Activated CD8-positive, alpha-beta memory T cell treated with anti-CD3 and anti-CD28 coated beads for 24 hours (primary cell): ENCODE measurements at places on chromosomes 5 and 9.

DNA sequence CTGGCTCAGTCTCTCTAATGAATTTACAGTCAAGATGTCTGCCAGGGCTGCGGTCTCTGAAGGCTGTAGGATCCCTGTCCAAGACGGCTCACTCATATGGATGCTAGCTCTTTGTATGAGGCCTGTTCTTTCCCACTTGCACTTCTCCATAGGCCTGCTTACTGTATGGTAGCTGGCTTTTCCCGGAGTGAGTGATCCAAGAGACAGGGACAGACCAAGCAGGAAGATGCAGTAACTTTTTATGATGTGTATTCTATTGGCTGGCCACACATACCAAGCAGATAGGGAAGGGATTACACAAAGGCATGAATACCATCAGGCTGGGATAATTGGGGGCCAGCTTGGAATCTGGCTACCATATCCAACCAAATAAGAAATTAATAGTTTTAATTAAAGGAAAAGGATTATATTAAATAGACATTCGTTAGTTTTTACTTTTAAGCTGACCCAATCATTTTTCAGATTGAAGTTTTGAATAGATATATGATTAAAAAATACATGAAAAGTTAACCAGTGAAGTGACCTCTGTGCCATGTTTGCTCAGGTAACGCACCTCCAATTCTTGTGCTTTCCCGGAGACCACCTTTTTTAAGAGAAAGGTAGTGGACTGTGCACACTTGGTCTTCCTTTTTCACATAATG, 20.6 kb downstream of the NSD1 start:
- peak; percentile 26 for DNase-seq

- DNase-seq, result peak; percentile 58
Observed at GRCh38 chr9:113622600-113623400, 159.3 kb downstream of the RGS3 start.

DNA sequence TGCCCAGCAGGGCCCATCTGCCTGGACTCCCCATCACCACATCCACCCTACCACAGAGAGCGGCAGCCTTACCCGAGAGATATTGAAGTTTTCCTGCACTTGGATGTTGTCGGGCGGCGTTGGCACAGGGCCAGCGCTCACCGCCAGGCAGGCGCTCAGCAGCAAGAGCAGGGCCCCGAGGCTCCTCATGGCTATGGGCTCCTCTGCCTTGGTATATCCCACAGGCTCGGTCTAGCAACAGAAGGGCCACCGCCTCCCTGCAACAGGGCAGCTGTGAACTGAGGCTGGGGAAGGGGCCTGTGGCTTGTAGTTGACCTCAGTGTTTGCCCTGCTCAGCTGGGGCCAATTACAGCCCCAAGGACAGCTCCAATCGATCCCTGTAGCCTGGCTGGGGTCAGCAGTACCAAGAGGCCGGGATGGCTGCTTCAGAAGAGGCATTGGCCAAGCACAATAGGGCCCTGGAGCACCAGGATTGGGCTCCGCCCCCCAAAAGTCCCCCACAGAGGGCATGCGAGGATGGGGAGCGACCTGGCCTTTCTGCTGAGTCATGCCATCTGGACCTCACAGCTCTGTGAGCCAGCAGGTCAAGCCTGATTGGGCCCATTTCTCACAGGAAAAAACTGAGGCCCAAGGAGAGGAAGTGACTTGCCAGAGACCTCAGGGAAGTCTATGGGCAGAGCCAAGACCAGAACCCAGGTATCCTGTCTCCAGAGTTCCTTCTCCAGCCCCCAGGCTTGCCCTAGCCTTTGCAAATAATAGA, at the start of gene AMBP:
TSS of gene AMBP (minus strand) at position 280 of the 760 bp plus-strand sequence. CDS start at position 189, 91 bp downstream.
- no peak for DNase-seq

- DNase-seq, result no peak
Observed at GRCh38 chr5:79464695-79465332, 49.1 kb downstream of the HOMER1 start.

DNA sequence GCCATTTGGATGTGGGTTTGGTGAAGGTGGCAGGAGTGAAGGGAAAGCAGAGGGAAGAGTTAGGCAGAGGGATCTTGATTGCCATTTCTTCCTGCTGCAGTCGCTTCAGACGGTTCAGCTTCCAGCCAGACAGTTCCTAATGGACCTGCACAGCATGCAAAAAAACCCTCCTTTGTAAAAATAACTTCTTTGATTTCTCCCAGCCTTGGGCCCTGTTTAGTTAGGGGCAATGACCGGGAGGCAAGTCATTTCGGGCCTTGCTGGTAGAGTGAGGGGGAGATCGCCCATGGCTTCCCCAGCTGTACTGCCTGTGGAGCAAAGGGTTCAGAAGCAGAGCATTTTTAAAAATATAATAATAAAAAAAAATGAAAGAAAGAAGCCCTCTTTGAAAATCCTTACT, 67.2 kb upstream of the TLE1 start:
- no peak for DNase-seq

DNA sequence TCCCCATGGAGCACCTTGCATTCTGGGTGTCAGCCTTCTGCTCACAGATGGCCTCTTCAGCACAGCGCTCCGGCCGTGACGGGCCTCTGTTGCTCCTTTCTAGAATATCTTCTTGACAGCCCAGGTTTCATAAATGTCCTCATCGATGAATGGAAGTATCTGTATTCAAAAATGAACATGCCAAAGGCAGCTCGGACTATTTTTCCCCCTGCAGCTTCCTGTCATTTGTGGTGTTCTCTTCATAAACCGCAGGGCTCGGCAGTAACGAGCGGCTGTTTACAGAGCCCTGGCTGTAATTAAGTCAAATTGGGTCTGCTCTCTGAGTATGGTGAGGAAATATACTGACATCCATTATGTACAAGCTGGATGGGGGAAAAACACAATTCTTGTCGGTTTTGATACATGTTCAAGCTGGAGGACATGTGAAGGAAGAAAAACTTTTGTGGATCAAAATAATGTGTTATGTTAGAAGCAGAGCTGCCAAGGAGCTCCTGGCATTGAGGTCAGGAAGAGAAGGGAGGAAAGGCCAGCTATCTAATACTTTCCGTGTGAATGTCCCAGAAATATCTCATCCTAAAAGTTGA, 154.1 kb upstream of the CD180 start:
- no peak for DNase-seq

DNA sequence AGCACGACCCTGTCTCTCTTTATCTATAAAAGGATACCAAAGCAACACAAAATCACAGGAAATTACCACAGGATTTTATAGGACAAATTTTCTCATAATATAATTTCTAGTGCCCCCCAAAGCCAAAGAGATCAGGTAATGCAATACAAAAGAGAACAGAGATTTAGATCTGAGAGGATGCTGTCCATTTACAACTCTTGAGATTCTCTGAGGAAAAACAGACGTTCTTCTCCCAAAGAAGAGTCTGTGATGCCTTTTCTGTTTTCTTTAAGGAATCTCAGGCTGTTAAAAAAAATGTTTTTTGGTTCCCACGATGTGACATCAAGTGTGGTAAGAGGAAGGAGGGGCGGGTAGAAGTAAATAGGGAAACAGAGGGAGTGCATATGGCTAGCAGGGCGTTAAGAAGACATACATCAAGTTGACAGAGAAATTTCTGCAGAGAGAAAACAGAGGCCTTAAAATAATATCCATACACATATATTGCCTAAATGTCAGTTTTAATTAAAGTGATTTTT, 274.7 kb downstream of the YTHDC2 start:
- DNase-seq, result no peak

GRCh38 chr5:33934176-33934575, 2.0 kb upstream of the RXFP3 start:
- DNase-seq, result no peak

GRCh38 chr5:1751026-1751863, 48.4 kb downstream of the MRPL36 start:
- DNase-seq, result no peak

GRCh38 chr9:76984486-76984885, 35.0 kb upstream of the FOXB2 start:
- DNase-seq, result no peak

- DNase-seq, result no peak
Observed at GRCh38 chr9:17402309-17402708, 176.6 kb upstream of the SH3GL2 start.

- DNase-seq, result no peak
Observed at GRCh38 chr5:76305775-76306174, 97.3 kb upstream of the IQGAP2 start.

DNA sequence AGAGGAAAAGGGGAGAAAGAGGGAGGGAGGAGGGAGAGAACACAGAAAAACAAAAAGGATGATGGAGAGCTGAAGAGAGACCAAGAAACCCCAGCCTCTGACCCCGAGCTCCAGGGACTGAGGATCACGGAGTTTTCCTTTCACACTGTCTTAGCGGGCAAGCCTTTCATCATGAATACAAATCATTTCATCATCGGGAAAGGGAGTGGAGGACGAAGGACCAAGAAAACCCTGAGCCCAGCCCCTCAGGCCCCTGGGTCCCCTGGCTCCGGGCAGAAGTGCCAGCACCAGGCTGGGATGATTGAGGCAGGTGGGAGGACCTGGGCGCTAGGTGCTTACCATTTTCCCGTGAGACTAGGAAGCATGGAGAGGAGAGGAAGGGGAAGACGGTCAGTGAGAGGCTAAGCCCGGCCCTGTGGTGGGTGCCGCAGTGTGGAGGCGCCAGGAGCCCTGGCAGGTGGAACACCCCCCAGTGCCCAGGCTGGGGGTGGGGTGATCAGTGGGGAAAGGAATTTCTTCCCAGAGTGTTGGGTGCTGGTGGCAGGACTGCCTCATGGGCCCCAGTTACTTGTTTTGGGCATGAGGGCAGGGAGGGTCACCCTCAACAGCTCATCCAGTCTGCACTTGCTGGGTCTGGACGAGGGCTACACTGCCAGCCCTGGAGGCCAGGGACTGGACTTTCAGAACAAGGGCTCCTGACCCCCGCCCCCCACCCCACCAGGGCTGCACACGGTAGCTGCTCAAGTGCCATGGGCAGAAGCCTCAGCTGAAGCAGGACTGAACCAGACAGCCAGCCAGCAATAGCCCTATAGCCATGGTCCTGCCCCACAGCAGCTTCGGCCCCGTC, 49.0 kb upstream of the SARDH start:
- DNase-seq, result no peak

DNA sequence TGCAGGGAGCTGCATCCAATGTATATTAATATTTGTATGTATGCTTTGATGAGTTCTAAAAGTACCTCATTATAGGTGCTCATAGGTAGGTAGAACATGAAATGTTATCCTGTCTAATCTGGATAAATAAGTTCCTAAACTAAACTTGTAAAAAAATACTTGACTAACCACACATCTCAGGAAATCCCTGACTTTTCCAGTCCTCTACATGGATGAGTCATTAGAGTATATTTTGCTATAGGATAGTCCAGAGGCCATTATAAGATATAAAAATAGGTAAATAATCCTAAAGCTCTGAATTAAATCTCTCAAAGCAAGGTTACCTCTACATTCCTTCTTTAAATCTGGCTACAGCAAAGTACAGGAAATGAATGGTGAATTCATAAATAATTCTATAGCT, 404.3 kb downstream of the RAB3C start:
- DNase-seq, result no peak

GRCh38 chr9:5642170-5642569, 13.3 kb downstream of the RIC1 start:
- no peak for DNase-seq

- no peak for DNase-seq
Observed at GRCh38 chr9:127923771-127924170, 6.8 kb downstream of the PIP5KL1 start.

GRCh38 chr5:39779831-39780230, 355.1 kb upstream of the DAB2 start:
- no peak for DNase-seq

DNA sequence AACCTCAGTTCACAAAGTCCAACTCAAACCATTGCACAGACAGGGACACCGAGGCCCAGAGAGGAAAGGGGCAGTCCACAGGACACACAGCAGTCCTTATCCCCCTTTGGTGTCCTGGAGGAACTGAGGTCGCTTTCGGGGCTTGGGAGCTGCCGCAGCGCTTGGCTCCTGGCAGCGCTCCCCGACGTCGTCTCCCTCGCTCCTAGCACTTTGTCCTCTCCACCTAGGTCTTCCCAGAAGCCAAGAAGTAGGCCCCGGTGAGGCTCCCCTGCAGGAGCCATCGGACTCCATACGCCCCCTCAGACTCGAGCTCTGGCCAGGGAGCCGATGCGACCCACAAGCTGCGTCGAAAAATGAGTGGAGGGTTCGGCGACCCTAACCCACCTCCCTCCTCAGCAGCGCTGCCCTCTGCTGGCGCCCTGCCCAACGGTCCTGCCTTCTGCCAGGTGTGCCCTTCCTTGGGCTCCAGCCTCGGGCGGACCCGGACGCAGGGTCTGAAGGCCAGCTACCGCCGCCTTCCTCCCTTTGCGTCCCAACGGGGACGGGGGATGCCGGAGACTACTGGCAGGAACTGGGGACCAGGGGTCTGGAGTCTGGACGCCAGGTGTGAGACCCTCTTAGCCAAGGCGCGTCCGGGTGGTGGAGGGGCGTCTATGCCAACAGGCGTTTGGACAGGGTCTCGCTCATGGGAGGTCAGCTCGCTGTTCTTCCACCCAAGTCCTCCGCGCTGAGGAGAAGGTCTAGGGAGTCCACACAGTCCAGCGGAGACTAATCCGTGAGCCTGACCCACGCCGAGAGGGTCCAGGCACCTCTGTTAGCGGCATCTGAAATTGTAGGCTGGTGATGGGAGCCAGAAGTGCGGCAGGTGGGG, 2.1 kb upstream of the PRDM12 start:
- peak; percentile 62 for DNase-seq

DNA sequence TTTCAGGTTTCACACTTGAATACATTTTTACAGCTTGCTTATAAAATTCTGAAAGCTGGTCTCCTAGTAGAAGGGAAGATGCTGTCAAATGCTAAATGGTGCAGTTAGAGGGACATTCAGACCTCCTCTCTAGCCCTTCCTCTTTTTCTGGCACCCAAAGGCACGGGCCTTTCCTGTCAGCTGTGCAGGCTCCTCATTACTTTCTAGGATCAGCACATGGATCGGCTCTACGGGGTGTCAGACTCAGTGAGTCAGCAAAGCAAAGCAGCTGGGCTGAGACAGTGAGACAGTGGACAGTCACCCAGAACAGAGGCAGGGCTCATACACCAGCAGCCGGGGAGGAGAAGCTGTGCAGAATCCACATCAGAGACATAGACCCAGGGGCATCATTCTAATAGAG, 80.0 kb upstream of the TNC start:
- no peak for DNase-seq

DNA sequence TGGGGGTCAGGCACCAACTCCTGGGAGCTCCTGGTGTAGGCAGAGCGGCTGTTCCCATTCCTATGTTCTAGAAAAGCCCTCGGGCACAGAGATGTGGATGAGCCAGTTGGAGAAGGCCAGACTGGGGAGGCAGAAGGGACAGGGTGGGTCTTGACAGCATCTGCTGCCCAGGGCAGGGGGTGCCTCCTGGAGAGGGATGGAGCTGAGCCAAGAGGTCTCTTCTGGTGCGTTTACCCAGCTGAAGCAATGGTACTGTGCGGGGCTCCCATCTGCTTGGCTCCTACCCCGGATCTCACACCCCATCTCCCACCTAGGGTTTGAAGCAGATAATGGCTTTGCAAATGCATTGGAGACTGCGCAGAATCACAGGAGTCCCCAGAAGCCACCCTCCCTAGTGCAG, 41.3 kb downstream of the SHB start:
- DNase-seq, result no peak
